ENCODE measurements at places on chromosomes 1 and 21. TPM values are rescaled to one million over a fixed set of nuclear protein-coding genes. Genes with fewer than 3 reads are reported as not detected.

- peak; percentile 67 for DNase-seq
Measured at GRCh38 chr1:236156512-236157208, 14.3 kb downstream of the GPR137B start.

- no peak for DNase-seq
Measured at GRCh38 chr1:201593200-201593921, 54.4 kb downstream of the NAV1 start.

DNA sequence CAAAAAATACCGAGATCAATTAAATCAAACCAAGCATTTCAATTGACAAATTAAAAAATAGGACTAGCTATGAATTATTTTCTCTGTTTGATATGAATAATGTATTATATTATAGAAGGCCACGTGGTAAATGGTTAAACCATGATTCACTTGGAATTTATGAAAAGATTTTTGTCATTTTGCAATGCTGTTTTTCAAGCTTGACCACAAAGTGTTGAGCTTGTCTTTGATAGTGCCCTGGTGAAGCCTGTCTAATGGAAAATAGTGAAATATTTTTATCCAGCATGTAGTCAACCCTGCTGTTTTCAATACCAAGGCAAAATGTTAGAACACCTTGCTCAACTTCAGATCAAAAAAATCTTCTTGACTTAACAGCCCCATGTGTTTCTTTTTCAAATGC is 288.0 kb upstream of the PRMT6 start:
- DNase-seq, result no peak

DNA sequence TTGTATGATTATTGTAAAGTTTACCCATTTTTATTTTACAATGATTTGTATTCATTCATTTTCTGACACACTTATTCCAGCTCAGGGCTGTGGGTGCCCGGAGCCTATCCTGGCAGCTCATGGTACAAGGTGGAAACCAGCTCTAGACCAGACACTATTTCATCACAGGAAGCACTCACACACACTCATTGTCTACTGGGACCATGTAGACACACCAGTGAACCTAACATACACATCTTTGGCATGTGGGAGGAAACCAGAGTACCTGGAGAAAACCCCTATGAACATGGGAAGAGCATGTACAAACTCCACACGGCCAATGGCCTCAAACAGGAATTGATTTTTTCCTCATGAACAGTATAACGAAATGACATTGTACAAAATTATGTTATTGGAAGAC is 2.4 kb downstream of the DTL start:
- no peak for DNase-seq

- no peak for DNase-seq
Measured at GRCh38 chr21:45040739-45041138, 33.6 kb upstream of the ADARB1 start.

- no peak for DNase-seq
Measured at GRCh38 chr1:35932941-35933340, 2.0 kb downstream of the AGO3 start.

The IGSF5 gene
- not detected for total RNA-seq

The ADGRL4 gene
- not detected for total RNA-seq

The PLA2G2D gene
- total RNA-seq, result not detected

The C1orf167 gene
- not detected for total RNA-seq

The PLA2G5 gene
- not detected for total RNA-seq

Measured in CD4-positive, alpha-beta memory T cell (primary cell).